ENCODE measurements at places on chromosomes 16 and 17.
A peak's percentile ranks its signal among the peaks of the same experiment; 100 is the strongest.

DNA sequence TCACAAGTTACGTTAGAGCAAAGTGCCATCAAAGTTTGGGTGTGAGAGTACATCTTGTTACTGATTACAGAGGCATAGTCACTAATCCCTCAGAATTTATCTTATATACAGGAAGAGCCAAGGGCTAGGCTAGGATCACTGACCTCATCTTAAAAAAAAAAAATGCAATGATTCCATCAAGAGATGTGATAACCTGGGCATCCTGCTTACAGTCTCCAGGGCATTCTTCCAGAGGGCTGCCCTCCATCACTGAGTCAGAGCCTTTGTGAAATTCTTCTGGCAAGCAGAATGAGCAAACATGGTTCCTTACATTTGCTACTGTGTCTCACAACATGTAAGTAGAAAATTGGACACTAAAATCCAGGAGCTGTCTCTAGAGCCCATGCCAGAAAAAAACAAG lies 410.6 kb downstream of the ZFHX3 start:
- DNase-seq, result no peak

- no peak for DNase-seq
Measured at GRCh38 chr17:59377410-59377809, 46.0 kb downstream of the YPEL2 start.

DNA sequence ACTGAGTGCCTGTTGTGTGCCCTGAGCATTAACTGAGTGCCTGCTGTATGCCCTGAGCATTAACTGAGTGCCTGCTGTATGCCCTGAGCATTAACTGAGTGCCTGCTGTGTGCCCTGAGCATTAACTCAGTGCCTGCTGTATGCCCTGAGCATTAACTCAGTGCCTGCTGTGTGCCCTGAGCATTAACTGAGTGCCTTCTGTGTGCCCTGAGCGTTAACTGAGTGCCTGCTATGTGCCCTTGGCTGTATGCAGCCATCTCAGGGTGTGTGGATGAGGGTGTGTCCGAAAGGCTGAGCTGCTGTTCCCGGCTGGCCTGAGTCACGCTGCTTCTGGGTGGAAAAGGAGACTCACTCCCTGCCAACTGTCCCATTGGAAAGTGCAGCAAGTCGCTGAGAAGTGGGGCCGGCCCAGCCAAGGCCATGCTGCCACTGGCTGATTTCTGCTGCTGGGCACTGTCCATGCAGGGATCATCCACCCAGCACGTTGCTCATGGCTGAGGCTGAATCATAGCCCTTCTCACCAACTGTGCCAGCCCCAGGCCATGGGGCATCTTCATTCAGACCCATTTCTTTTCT lies 113.8 kb downstream of the OR1D5 start:
- DNase-seq, result no peak

- DNase-seq, result no peak
Measured at GRCh38 chr17:4497101-4497824, 1.4 kb upstream of the SPNS2 start.

DNA sequence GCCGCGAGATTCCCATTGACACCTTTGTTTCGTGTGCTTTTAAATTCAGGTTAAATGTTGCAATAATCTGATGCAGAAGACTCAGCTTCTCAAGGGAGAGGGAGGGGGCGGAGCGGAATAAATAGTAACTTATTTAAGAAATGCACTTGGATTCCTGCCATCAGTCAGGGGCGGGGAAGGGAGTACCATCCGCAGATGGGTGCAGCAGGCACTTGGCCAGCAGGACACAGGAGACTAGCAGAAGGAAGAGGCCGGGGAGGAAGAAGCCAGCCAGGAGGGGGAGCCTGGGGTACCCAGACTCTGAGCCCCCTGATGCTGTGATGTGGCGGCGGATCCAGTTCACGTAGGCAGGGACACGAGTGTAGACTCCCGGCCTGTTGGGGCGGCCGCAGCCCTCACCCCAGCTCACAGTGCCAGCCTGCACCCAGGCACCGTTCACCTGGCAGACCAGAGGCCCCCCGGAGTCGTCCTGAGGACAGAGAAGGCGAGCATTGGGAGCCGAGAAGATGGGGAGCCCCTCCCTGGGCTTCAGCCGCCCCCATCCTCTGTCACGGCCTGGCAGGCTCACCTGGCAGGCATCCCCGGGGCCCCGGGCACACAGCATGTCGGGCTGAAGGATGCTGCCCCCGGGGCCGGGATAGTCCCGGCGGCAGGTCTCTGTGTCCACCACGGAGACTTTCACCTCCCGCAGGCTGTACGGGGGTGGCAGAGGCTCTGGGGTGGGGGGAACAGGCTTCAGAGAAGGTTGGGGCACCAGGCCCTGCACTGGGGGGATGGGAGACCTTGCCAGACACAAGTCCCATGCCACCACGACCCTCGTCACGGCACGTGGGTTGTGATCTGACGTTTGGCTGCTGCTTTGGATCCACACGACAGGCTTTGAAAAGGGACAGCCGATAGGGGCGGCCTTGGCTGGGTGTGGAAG lies 3.2 kb downstream of the TPSG1 start:
- DNase-seq, result no peak

DNA sequence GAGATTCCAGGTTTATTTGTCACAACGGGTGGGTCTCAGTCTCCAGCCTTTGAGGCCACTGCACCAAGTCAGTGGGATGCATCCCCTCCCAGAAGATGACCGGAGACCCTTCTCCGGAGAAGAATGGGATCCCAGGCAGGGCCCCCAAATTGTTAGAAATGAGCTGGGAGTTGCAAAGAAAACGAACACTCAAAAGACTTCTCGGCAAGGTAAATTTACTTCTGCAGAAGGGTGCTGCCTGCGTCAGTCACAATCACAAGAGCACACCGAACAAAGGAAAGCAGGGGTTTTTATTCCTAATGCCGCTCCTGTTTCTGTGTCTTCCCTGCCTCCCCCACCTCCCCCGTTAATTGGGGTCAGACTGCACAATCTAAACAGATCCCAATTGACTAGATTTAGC lies 61.4 kb downstream of the ATF7IP2 start:
- DNase-seq, result no peak

- no peak for DNase-seq
Measured at GRCh38 chr17:28057731-28058246, 15.3 kb downstream of the NLK start.

- peak; percentile 95 for DNase-seq
Measured at GRCh38 chr17:2711608-2712299, at the start of gene CLUH. Gene CLUH, minus strand, starts transcription at chr17:2711764. Its CDS starts 103 bp downstream, at chr17:2711661.

GRCh38 chr16:23504453-23505179 lies 5.7 kb downstream of the GGA2 start:
- no peak for DNase-seq

DNA sequence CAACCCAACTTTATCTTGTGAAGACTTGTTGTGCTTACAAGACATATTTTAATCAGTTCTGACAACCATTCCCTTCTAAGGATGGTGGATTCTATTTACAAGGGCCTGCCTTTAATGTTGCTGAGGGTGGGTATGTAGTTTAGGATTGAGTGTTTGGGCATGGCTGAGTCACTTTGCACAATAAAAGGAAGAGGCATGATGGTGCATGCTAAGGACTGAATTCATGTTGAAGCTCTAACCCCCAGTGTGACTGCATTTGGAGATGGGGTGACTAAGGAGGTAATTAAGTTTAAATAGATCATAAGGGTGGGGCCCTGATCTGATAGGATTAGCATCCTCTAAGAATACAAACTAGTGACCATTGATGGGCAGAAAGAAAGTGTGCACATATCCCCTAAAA lies 196.1 kb upstream of the HS3ST3A1 start:
- DNase-seq, result no peak

DNA sequence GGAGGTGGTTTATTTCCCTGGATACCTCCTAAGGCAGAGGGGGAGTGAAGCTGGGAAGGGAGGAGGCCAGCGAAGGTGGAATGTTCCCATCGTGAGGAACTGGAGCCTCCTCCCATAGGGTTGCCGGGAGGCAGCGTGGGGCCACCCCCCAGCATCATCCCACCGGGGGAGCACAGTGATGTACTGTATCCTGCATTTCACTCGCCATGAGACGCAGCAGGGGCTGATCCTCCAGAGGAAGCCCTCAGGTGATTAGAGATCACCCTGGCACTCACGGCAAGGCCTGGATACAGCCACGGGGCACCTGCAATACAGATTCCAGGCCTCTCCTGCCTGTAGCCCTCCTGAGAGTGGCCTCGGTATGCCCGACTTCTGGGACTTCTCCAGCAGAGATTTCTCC lies 25.5 kb upstream of the BEAN1 start:
- DNase-seq, result no peak

GRCh38 chr16:67148656-67149275 lies 2.0 kb downstream of the B3GNT9 start:
- no peak for DNase-seq
